Karpas-422 (cell line): ENCODE measurements at places on chromosomes 12 and 14.

DNA sequence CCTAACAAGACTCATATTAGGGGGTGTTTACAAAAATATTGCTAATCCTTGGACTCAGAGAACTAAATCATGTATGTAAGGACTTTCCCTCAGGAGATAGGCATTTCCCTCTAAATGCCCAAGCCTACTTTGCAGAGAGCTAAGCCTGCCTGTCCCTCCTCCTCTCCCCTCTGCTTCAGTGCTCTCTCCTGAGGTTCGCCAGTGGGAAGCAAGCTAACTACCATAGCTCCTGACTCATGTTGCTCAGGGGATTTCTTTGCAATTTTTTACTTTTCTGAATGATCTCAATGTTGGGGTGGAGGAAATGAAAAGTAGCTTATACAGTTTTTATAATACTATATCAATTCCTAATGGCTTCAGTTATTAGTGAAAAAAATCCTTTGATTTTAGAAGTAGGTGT, 29.6 kb downstream of the IFT43 start:
- H3K4me3 ChIP-seq: no peak overlapping the region
- H3K27me3 ChIP-seq: no peaks in the 10 kb centered on the region
- H3K36me3 ChIP-seq: peaks cover 35% of the 10 kb centered on the region
- H3K4me1 ChIP-seq: peaks cover 15% of the 10 kb centered on the region

DNA sequence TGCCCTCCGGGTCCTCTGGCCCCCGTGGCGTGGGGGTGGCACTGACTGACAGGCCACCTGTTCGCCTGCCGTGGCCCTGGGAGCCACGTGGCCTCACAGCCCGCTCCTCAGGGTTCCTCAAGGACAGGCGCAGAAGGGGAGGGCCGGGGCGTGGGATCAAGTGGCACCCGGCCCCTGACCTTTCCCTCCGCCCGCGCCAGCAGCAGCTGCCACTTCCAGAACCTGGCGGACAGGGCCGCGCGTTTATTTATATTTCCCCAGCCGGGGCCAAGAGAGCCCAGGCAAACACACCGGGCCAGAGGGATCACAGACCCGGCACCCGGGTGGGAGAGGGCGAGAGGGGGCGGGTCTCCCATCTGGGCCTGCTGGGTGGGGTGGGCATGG, 92.6 kb downstream of the RFLNA start:
- H3K36me3 ChIP-seq: no peaks in the 10 kb centered on the region
- no peak overlapping the region for H3K4me3 ChIP-seq
- H3K4me1 ChIP-seq: peaks cover 50% of the 10 kb centered on the region

DNA sequence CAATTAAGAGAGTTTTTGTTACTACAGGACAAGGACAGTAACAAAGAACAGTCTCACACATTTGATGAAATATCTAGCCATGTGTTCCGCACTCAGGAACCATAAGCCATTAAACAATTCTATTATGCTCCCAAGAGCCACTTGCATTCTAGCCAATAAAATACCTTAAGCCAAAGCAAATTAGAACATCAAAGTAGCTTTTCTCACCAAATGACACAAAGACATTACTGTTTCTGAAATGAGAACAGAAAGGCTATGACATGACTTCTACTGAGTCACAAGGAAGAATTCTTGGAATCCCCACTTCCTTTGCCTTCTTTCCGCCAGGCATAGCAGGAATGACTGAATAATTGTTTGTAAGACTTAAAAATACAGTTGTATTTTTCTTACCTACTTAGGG, 445.8 kb downstream of the ATP23 start:
- no peak overlapping the region for H3K27ac ChIP-seq
- no peak overlapping the region for H3K4me3 ChIP-seq
- DNase-seq: no peak
- no peaks in the 10 kb centered on the region for H3K36me3 ChIP-seq
- no peaks in the 10 kb centered on the region for H3K27me3 ChIP-seq

DNA sequence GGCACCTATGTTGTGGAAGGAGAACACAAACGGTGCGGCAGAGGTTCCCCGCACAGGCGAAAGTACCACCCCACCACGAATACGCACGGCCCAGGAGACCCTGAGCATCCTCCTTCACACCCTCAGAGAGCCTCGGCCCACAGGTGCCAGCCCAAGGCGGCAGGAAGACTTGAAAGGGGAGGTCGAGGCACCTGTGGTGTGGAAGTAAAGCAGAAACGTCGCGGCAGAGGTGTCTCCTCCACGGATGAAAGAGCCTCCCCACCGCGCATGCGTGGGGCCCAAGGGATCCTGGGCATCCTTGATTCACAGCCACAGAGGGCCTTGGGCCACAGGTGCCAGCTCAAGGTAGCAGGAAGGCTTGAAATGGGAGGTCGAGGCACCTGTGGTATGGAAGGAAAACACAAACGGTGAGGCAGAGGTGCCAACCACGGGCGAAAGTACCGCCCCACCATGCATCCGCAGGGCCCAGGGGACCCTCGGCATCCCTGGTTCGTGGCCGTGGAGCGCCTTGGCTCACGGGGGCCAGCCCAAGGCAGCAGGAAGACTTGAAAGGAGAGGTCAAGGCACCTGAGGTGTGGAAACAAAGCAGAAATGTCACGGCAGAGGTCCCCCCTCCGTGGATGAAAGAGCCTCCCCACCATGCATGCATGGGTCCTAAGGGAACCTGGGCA, 380.1 kb downstream of the ALG10 start:
- no peak overlapping the region for H3K27ac ChIP-seq

DNA sequence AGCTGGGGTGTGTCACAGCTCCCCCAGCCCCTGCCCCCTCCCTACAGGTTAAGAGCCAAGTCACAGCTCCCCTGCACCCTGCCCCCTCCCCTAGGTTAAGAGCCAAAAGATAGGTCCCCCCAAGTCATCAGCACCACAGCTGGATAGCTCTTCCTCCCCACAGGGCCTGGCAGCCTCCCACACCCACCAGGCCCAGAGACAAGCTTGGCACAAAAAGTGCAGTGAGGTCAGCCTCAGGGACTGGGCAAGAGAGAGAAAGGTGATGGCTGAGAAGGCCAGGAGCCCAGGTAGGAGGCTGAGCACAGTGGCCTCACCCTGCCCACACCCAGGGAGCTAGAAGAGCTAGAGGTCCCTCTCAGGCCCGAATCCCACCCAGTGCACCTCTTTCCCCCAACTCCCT, 8.7 kb downstream of the ITGA7 start:
- H3K36me3 ChIP-seq: no peaks in the 10 kb centered on the region
- DNase-seq: no peak
- no peak overlapping the region for H3K4me3 ChIP-seq
- H3K4me1 ChIP-seq: no peaks in the 10 kb centered on the region
- no peak overlapping the region for H3K27ac ChIP-seq

GRCh38 chr14:74085828-74086227, 1.1 kb downstream of the LIN52 start:
- peak overlapping the region; percentile 10; the same call in 1 of the 2 replicates for H3K27ac ChIP-seq
- H3K4me1 ChIP-seq: peaks cover 24% of the 10 kb centered on the region
- peak overlapping the region; percentile 81 for H3K4me3 ChIP-seq

DNA sequence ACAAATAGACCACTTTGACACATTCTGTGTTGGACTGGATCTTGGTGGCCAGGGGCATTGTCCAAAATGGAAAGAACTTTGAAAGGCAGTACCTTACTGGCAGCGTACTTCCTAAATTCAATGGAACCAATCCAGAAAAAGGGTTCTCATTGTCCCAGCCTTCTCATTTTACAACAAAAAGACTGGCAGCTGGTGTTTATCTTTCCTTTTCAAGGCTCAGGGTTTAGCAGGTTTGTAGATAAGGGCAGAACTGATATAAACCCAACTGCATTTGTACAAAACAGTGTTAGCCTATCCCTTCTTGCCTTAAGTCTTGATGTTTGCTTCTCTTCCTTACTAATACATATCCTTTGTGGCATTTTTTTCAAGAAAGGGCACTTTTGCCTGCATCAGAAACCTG, 7.7 kb downstream of the THAP2 start:
- H3K27ac ChIP-seq: no peak overlapping the region
- no peaks in the 10 kb centered on the region for H3K27me3 ChIP-seq
- H3K4me1 ChIP-seq: peaks cover 17% of the 10 kb centered on the region
- no peak overlapping the region for H3K4me3 ChIP-seq
- no peak for DNase-seq
- H3K36me3 ChIP-seq: 0 out of 2 replicates have a peak, but pooled peaks cover 7% of the 10 kb centered on the region

DNA sequence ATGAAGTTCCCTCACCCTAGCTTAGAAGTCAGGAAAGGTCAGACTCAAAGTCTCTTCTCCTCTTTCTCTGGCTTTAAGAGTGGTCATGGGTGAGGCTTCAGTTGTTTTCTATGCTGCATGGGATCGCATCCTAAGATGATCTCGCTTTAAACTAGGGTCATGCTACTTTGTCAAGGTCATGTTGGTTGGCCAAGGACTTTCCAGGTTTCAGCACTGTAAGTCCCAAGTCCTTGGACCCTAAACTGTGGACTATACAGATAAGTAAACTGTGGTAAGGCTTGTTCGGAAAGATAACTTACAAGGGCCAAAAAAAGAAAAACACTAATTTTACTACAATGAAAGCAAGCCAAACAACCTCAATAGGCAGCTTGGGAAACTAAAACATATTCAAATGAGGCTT, 17.4 kb downstream of the HAL start:
- no peak overlapping the region for H3K27ac ChIP-seq
- no peaks in the 10 kb centered on the region for H3K27me3 ChIP-seq
- no peaks in the 10 kb centered on the region for H3K4me1 ChIP-seq
- H3K4me3 ChIP-seq: no peak overlapping the region
- no peak for DNase-seq

DNA sequence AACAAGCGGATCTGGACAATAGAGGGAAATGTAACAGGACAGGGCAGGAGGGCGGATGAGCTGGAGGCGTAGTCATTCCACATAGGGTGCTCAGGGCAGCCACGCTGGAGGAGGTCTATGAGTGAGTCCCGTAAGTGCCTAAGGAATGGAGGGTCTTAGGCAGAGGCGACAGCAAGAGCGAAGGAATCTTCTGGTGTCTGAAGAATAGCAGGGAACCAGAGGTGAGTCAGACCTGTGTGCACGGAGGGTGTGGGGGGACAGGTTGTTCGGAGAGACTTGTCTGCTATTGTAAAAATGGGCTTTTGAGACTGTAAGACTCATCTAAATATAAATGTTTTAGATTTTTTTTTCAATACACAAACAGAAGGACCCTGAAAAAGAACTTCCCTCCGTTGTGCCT, 70.6 kb downstream of the SETD3 start:
- H3K4me3 ChIP-seq: no peak overlapping the region
- peaks cover 32% of the 10 kb centered on the region; the same call in 1 of the 2 replicates for H3K36me3 ChIP-seq
- no peaks in the 10 kb centered on the region for H3K27me3 ChIP-seq
- no peak for DNase-seq
- H3K4me1 ChIP-seq: peaks cover 16% of the 10 kb centered on the region
- H3K27ac ChIP-seq: no peak overlapping the region

GRCh38 chr12:49821373-49822287, 6.6 kb downstream of the NCKAP5L start:
- peak overlapping the region; percentile 48; the same call in 1 of the 2 replicates for H3K27ac ChIP-seq
- H3K36me3 ChIP-seq: no peaks in the 10 kb centered on the region
- no peak overlapping the region for H3K4me3 ChIP-seq
- no peak for DNase-seq
- no peaks in the 10 kb centered on the region for H3K27me3 ChIP-seq

DNA sequence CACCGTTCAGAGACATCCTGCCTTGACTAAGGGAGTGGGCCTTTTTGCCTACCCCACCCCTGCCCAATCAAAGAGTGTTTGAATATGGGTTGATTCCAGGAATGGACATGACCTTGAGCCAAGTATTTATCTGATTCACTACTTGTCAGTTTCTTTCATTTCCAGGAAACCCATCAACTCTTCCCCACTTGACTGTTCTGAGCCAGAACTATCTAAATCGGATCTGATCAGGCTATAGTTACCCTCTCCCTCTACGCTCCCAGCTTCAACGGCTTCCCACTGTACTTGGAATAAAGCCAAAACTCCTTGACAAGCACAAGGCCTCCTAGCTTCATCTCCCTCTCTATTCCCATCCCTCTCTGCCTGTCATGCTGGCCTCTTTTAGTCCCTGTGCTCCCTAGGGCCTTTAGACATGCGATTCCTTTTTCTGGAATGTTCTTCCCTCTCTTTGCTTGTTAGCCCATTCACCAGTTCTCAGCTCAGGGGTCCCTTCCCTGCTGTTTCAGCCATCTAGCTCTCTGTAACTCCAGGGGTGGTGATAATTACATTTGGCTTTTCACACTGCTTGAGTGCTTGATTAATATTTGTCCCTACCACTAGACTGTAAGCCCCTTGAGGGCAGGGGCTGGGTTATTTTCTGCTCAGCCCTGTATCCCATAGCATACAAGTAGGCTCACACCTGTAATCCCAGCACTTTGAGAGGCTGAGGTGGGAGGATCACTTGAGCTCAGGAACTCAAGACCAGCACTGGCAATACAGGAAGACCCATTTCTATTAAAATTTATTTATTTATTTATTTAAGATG, 5.5 kb upstream of the ITPK1 start:
- no peaks in the 10 kb centered on the region for H3K36me3 ChIP-seq
- H3K4me1 ChIP-seq: peaks cover 5% of the 10 kb centered on the region
- no peak overlapping the region for H3K4me3 ChIP-seq
- no peak overlapping the region for H3K27ac ChIP-seq
- no peak for DNase-seq

DNA sequence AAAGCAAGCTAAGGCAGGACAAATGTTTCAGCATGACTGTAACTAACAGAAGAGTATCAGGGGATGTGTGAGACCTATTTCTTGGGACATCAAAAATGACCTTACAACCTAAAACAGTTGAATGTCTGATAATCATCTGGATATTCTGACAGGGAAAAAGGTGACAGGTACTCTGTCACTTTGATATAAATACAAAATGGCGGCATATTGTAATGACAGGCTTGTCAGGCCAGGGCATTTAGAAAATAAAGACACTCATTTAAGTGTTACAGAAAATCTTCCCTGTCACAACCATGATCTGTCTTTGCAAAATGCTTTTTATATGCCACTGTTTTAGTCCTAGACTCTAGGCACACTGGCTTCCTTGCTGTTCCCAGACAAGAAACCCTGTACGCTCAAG, 1033.3 kb upstream of the FLRT2 start:
- no peaks in the 10 kb centered on the region for H3K27me3 ChIP-seq
- no peak for DNase-seq
- H3K36me3 ChIP-seq: no peaks in the 10 kb centered on the region

GRCh38 chr12:77847680-77848431, 17.2 kb downstream of the NAV3 start:
- no peaks in the 10 kb centered on the region for H3K27me3 ChIP-seq
- no peak for DNase-seq
- no peak overlapping the region for H3K4me3 ChIP-seq
- H3K27ac ChIP-seq: no peak overlapping the region
- no peaks in the 10 kb centered on the region for H3K4me1 ChIP-seq

DNA sequence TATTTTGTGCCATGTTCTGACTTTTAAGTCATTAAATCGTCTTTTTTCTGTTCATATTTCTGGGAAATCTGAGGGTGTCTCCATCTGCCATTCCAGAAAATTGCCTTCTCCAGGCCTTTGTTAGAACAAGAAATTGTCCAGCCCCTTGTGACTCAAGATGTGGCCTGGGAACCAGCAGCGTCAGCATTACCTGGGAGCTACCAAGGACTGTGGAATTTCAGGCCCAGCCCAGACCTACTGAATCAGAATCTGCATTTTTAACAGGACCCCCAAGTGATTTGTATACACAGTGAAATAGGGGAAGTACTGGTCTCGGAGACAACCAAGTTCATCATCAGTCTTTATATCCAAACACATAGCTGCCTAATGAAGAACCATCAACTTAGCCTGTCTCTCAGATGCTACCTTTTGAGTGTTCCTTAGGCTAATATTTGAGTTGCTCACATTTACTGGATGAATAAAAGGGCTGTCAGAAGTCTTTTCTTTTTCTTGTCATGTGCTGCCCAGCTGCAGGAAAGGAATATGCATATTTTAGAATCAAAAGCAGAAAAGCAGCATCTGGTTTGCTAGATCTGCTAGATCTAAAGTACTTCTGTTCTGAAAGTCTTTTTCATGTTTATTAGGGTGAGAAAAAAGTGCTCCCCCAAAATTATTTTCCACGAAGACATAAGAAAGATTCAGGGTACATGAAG, 21.2 kb downstream of the GPHB5 start:
- H3K4me3 ChIP-seq: no peak overlapping the region
- H3K27ac ChIP-seq: no peak overlapping the region
- H3K36me3 ChIP-seq: no peaks in the 10 kb centered on the region
- H3K4me1 ChIP-seq: no peaks in the 10 kb centered on the region
- H3K27me3 ChIP-seq: no peaks in the 10 kb centered on the region
- no peak for DNase-seq
